ENCODE measurements at places on chromosomes 7 and 10.

GRCh38 chr10:79241990-79242619, 105.2 kb upstream of the PPIF start:
- DNase-seq, result no peak

DNA sequence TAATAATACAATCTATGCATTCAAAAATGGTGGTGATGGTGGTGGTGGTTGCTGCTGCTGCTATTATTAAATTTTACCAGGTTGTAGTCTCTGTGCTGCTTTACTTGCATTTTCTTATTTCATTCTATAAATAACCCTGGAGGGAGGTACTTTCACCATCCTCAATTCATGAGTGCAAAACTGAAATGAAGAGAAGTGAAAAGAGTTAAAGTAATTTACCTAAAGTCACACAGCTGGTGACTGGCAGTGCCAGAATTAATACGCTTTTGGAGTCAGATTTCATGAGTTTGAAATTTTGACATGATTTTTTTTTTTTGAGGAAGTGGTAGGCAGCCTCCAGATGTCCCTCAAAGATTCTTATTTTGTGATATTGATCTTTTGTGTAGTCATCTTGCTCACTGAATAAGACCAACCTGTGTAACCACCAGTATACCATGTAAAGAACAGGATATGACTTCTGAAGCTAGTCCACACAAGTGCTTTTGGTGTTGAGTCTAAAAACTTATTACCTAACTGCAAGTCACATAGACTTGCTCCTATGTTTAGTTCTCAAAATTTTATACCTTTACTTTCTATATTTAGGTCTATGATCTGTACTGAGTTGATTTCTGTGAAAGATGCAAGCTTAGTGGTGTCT, 218.8 kb downstream of the ZWINT start:
- DNase-seq, result no peak

- DNase-seq, result no peak
Measured at GRCh38 chr7:54831046-54831643, 72.1 kb upstream of the SEC61G start.

DNA sequence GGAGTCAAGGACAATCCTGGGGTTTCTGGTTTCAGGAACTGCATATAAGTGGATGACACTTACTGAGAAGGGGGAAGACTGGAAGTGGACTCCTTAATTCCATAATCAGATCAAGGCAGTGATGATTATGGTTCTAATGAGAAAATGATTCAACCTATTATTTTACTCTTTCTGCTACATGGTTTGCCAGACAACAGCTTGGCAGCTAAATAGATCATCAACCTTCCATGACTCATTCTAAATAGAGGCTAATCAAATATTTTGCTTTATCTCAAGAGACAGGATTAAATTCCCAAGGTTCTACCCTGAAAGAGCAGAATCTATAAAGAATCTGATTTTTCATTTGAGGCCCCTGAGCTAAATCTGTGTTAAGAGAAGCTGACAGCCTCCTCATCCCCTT, 46.3 kb downstream of the CNNM1 start:
- no peak for DNase-seq

DNA sequence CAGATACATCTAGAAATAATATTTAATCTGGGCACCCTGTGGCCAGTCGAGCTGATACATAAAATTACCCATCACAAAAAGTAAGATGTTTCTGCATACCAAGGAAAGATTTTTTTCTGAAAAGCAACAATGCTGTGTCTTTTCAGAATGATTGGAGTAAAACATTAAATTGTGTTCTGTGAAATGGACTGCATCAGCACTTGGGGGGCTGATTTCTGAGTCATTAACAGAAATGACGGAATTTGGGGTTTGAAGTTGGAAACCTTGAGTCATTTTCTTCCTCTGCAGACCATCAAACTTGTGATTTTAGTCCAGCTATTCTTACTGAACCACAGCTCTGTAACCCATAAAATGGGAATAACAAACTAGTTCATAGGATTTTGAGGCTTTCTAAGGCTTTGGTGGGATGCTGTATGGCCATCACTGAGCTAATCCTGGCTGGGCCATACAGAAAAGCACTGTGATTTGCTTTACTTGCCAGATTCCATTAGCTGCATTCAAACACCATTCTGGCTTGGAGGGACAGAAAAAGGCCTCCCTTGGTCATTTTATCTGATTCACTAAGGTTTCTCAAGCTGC, 739.4 kb upstream of the IGFBP3 start:
- no peak for DNase-seq

- no peak for DNase-seq
Measured at GRCh38 chr10:130545697-130546096, 409.5 kb downstream of the GLRX3 start.

DNA sequence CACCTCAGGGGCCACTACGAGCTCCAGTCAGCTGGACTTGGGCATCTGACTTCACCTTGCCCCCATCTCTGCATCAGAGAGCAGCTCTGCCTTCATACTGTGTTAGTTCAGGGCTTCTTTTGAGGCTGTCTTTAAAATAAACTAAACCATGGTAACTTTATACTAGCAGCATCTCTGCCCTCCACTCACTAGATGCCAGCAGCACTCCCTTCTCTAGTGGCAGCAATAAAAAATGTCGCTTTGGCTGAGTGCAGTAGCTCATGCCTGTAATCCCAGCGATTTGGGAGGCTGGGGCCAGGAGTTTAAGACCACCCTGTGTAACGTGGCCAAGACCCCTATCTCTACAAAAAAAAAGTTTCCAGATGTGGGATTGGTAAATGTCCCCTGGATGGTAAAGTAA, 584.4 kb downstream of the INHBA start:
- DNase-seq, result no peak

GRCh38 chr7:75823198-75823910, 9.7 kb upstream of the CCL24 start:
- no peak for DNase-seq

GRCh38 chr7:112224186-112224585, 17.7 kb downstream of the ZNF277 start:
- no peak for DNase-seq

- DNase-seq, result no peak
Measured at GRCh38 chr10:67784474-67784873, 53.5 kb downstream of the DNAJC12 start.

DNA sequence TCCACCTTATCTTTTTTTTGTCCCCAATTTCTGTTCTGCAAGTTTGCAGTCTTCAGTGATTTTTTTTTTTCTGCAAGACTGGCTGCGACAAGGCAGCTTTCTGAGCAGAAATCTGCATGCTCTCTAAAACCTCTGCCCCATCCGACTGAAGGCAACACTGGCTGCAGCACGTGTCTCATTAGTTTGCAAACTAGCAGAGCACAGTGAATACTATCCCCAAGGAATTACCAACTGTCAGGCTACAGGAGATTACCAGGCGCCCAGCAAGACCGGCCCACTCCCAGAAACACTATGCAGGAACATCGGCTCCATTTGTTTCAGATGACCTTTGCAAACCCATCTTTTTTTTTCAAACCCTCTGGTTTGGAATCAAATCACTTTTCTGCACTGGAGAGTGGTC, 538.8 kb downstream of the SORCS1 start:
- DNase-seq, result no peak

GRCh38 chr7:2938514-2939192, 94.5 kb upstream of the GNA12 start:
- no peak for DNase-seq

GRCh38 chr10:101136007-101136707, 5.1 kb downstream of the TLX1 start:
- no peak for DNase-seq

- no peak for DNase-seq
Measured at GRCh38 chr7:55441774-55442522, 76.8 kb downstream of the LANCL2 start.

- DNase-seq, result no peak
Measured at GRCh38 chr10:66805612-66806011, 120.2 kb upstream of the LRRTM3 start.

- DNase-seq, result no peak
Measured at GRCh38 chr10:30384701-30385201, 35.7 kb upstream of the MTPAP start.

- DNase-seq, result no peak
Measured at GRCh38 chr7:31004393-31004792, 40.6 kb downstream of the GHRHR start.

GRCh38 chr10:78483641-78484040, 450.0 kb downstream of the RPS24 start:
- no peak for DNase-seq

DNA sequence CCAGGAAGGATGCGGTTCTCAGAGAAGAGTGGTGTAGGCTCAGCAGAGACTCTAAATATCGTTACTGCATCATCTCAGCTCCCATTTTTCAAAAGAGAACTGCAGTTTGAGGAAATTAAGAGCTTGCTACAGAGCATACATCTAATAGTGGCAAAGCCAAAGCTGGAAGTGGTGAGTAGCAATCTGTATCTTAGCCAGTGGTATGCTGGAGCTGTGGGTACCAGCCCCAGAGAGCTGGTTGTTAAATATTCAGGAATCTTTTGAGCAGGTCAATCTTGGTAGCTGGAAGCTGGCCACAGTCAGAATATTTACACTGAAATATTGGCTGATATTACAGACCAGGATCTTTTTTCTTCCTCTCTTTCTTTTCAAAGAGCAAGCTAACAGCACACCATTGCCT, 88.4 kb upstream of the STEAP1B start:
- DNase-seq, result no peak

GRCh38 chr10:33798754-33799153, 464.3 kb upstream of the NRP1 start:
- no peak for DNase-seq

- DNase-seq, result no peak
Measured at GRCh38 chr10:1613511-1613910, 123.8 kb downstream of the ADARB2 start.

DNA sequence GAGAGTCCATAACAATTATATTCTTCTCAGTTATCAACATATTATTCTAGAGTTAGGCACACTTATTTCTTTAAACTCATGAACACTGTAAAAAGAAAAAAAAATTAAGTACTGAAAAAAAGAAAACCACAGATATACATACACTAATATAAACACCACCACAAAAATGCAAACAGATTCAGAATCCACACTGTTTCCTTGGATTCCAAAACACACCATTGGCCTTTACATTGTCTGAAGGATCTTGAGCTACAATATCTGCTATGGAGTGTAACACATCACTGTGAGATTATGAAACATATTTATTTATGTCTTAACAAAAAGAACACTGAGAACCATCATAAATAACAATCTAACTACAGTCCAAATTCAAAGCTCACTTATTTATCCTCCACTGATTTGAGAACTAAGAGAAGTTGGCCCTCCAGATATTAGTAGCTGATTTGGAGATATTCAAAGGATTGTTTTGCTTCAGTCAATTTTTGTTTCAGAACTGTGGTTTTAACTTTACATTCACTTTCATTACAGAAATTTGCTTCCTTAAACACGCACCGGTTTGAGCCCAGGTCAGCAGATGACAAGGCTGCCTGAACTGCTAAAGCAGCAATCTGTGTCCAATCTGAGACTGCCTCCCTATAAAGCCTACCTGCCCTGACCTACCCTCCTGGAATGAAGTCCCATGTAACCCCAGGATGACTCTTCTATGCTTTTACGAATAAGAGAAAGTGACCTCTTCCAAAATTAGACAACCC, 47.0 kb upstream of the CDK1 start:
- DNase-seq, result no peak

GRCh38 chr10:80459047-80459865, 5.1 kb downstream of the TSPAN14 start:
- DNase-seq, result no peak

DNA sequence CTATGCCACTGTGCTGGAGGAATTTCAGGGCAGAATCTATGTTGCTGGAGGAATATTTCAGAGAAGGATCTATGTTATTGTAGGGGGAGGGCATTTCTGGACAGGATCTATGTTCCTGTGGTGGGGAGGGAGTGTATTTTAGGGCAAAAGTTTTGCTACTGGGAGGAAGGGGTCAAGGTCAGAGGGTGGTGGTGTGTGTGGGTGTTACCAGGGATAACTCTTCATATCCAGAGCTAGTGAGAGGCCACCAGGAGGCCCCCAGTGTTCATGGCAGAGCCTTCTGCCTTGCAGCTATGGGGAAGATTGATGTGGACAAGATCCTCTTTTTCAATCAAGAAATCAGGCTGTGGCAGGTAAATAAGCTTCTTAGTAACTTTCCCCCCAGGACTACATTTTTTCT, 2.0 kb upstream of the STRA8 start:
- DNase-seq, result no peak

GRCh38 chr10:58894929-58895328, 281.5 kb upstream of the PHYHIPL start:
- no peak for DNase-seq

DNA sequence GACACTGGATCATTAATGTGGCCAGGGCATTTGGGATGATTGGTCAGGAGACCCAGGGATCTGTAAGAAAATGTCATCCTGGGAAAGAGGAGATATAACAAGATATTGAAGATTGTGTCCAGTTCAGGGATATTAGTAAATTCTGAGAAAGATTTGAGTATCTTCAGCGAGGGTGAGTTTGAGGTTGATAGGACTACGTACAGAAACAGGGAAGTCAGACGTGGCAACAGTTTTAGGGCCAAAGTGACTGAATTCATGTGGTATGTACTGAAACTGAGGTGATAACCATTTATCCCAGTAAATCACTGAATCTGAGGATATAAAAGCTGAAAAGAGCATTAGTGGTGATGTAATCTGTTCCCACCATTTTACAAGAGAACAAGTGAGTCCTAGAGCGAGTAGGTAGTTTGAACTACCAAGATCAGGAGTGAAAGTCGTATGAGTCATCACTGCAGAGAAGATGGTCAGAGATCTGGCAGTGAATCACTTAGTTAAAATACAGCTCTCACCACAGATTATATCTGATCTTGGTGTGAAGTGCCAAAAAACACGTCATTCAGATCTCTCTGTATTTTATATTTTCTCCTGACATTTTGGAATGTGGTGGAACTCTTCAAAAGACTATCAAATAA, 220.5 kb downstream of the CDK14 start:
- DNase-seq, result no peak

DNA sequence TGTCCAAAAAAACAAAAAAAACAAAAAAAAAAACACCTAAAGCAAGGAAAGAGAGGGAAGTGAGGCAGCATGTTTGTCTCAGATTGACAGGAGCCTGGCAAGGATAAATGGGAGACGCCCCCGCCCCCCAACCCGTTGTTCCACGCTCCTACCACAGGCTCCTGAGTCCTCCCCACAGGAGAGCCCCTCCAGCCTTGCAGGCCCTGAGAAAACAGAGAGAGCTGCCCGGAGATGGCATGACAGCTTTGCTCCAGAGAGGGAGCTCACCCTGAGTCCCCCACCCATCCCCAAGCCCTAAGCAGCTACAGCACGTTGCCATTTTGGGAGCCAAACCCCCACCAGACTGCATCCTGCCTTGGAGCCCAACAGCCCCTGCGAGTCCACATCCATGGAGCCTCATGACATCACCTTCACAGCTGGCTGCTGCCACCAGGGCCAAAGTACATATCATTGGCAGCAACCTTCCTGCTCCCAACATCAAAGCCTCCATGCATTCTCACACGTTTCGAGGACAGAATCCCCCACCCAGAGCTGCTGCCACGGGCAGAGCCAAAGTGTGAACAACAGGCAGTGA, 1283.3 kb downstream of the TYW1 start:
- no peak for DNase-seq

- peak; percentile 48 for DNase-seq
Measured at GRCh38 chr10:46523962-46524471, 32.4 kb downstream of the GPRIN2 start.

GRCh38 chr10:91557651-91558111, 75.2 kb downstream of the PPP1R3C start:
- no peak for DNase-seq

GRCh38 chr10:68333440-68334431, 1.0 kb upstream of the PBLD start:
- no peak for DNase-seq
